Activated CD4-positive, alpha-beta memory T cell treated with anti-CD3 and anti-CD28 coated beads, Interleukin-2, amount 10 ng/mL, durations not matched to agents 7 days and 5 days (primary cell): ENCODE measurements at places on chromosomes 4 and X. TPM values are rescaled to one million over a fixed set of nuclear protein-coding genes. Genes with fewer than 3 reads are reported as not detected.

- H3K27ac ChIP-seq = no peak overlapping the region
- peaks cover 2% of the 10 kb centered on the region for H3K27me3 ChIP-seq
- peaks cover 1% of the 10 kb centered on the region for H3K4me1 ChIP-seq
- H3K4me3 ChIP-seq = no peak overlapping the region
- DNase-seq = no peak
These were observed 123.9 kb downstream of the GC start for GRCh38 chr4:71659979-71660378.

The CACNA1F gene
- 0.93 TPM for total RNA-seq

The SLIT2 gene
- total RNA-seq = not detected

The TMEM271 gene
- total RNA-seq = not detected

The ADGRG2 gene
- not detected for total RNA-seq

The GPC3 gene
- 0.13 TPM for total RNA-seq

GRCh38 chr4:157010630-157011029 lies 39.0 kb upstream of the PDGFC start:
- no peak overlapping the region for H3K27ac ChIP-seq
- H3K36me3 ChIP-seq = no peaks in the 10 kb centered on the region
- no peaks in the 10 kb centered on the region for H3K27me3 ChIP-seq
- H3K4me3 ChIP-seq = no peak overlapping the region
- H3K4me1 ChIP-seq = no peaks in the 10 kb centered on the region

The ARHGAP6 gene
- total RNA-seq = not detected

DNA sequence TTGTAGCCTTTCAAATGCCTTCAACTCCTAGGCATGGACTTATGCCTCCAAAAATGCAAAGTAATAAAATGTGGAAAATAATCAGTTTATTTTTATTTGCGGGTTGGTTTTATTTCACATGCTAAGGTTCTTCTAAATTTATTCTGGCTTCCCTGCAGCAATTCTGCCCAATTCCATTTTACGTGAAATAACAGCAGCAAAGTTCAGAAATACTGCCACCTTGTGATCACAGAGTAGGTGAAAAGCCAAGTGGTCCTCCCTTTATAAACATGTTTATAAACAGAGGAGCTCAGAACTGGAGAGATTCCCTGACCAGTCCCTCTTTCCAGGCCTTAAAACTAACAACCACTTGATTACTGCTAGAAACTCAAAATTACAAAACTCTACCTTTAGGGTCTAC lies 14.7 kb upstream of the DCHS2 start:
- peaks cover 34% of the 10 kb centered on the region for H3K27me3 ChIP-seq
- H3K4me1 ChIP-seq = no peaks in the 10 kb centered on the region
- DNase-seq = no peak
- H3K27ac ChIP-seq = no peak overlapping the region

DNA sequence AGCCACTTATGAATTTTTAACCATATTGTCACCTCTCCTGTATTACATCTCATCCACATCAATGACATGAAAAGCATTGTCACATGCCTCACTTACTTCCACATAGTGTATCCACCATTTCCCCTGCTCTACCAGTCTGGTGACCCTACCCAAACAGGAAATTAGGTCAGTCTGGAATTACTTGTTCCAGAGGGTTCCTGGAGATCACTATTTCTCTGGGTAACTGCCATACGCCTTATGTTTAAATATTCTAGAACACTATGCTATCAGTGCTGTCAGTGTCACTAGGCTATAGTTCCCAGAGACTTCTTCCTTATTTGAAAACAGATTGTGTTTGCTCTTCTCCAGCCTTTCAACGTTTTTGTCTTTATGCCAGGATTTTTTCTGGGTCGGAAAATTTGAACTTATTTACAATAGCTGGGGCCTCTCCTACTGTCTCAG lies 15.0 kb downstream of the SRPX2 start:
- no peaks in the 10 kb centered on the region for H3K4me1 ChIP-seq
- no peaks in the 10 kb centered on the region for H3K27me3 ChIP-seq
- no peaks in the 10 kb centered on the region for H3K36me3 ChIP-seq
- H3K4me3 ChIP-seq = no peak overlapping the region

The ESX1 gene
- not detected for total RNA-seq

The USP51 gene
- total RNA-seq = 0.78 TPM

The MSL3 gene
- 59.6 TPM for total RNA-seq

- H3K4me1 ChIP-seq = peaks cover 2% of the 10 kb centered on the region
- no peak overlapping the region for H3K4me3 ChIP-seq
- no peaks in the 10 kb centered on the region for H3K36me3 ChIP-seq
- H3K27me3 ChIP-seq = no peaks in the 10 kb centered on the region
- no peak for DNase-seq
These were observed 143.9 kb downstream of the GLRA2 start for GRCh38 chrX:14673236-14673635.

- DNase-seq = no peak
- H3K4me1 ChIP-seq = no peaks in the 10 kb centered on the region
- no peak overlapping the region for H3K27ac ChIP-seq
These were observed 63.3 kb upstream of the PRPS1 start for GRCh38 chrX:107565015-107565414.

- DNase-seq = no peak
- H3K27ac ChIP-seq = no peak overlapping the region
- H3K36me3 ChIP-seq = no peaks in the 10 kb centered on the region
- peaks cover 13% of the 10 kb centered on the region for H3K4me1 ChIP-seq
These were observed 17.7 kb downstream of the IL21 start for GRCh38 chr4:122603156-122603574.

- no peak overlapping the region for H3K4me3 ChIP-seq
- H3K4me1 ChIP-seq = peaks cover 2% of the 10 kb centered on the region
- no peaks in the 10 kb centered on the region for H3K36me3 ChIP-seq
- no peak overlapping the region for H3K27ac ChIP-seq
These were observed 6.1 kb upstream of the BOD1L1 start for GRCh38 chr4:13633671-13634070.

The UGT2A1 gene
- total RNA-seq = not detected

- no peaks in the 10 kb centered on the region for H3K4me1 ChIP-seq
- no peaks in the 10 kb centered on the region for H3K36me3 ChIP-seq
- H3K27ac ChIP-seq = no peak overlapping the region
- DNase-seq = no peak
- H3K27me3 ChIP-seq = peaks cover 10% of the 10 kb centered on the region
These were observed 63.7 kb downstream of the COL25A1 start for GRCh38 chr4:109238746-109239145.

The GPR173 gene
- not detected for total RNA-seq

- no peak overlapping the region for H3K4me3 ChIP-seq
- DNase-seq = no peak
- H3K27ac ChIP-seq = no peak overlapping the region
- H3K4me1 ChIP-seq = peaks cover 43% of the 10 kb centered on the region
- peaks cover 4% of the 10 kb centered on the region for H3K27me3 ChIP-seq
- peaks cover 29% of the 10 kb centered on the region for H3K36me3 ChIP-seq
These were observed 50.0 kb downstream of the CCNI start for GRCh38 chr4:77025643-77026321.

- no peak for DNase-seq
- no peak overlapping the region for H3K27ac ChIP-seq
- H3K4me3 ChIP-seq = no peak overlapping the region
- no peaks in the 10 kb centered on the region for H3K4me1 ChIP-seq
- H3K36me3 ChIP-seq = no peaks in the 10 kb centered on the region
These were observed 9.6 kb downstream of the BMP15 start for GRCh38 chrX:50920132-50920531.

The UGT8 gene
- total RNA-seq = 0.25 TPM

DNA sequence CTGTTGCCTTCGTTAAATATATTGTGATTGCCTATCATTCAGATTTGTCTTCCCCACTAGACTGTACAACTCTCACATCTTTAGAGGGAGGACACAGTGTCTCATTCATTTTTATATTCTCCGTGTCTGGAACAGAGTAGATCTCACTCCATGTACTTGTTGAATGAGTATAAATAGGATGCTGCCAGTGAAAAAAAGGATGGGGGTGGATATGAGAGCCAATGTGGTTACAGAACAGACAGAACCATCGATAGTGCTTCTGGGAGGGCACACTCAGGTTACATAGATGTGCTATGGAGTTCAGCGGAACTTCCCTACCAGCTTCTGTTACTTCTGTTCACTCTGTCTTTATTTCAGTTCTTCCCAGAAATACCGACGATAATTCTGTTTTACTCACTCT lies 66.9 kb downstream of the SH2D1A start:
- no peaks in the 10 kb centered on the region for H3K27me3 ChIP-seq
- no peak overlapping the region for H3K4me3 ChIP-seq
- H3K27ac ChIP-seq = no peak overlapping the region
- DNase-seq = no peak

GRCh38 chrX:23332101-23332887 lies 2.4 kb upstream of the PTCHD1 start:
- H3K4me1 ChIP-seq = peaks cover 4% of the 10 kb centered on the region
- peaks cover 43% of the 10 kb centered on the region for H3K27me3 ChIP-seq
- no peaks in the 10 kb centered on the region for H3K36me3 ChIP-seq
- DNase-seq = no peak
- H3K4me3 ChIP-seq = no peak overlapping the region

The DRD5 gene
- not detected for total RNA-seq

The CLGN gene
- 0.25 TPM for total RNA-seq

The TCP11X2 gene
- total RNA-seq = not detected

The ZDHHC9 gene
- total RNA-seq = 7.5 TPM

The TRIM60 gene
- not detected for total RNA-seq

The VCX3A gene
- not detected for total RNA-seq

- H3K4me3 ChIP-seq = no peak overlapping the region
- H3K36me3 ChIP-seq = peaks cover 30% of the 10 kb centered on the region
- peaks cover 60% of the 10 kb centered on the region for H3K4me1 ChIP-seq
- H3K27ac ChIP-seq = peak overlapping the region; percentile 61
- no peaks in the 10 kb centered on the region for H3K27me3 ChIP-seq
- no peak for DNase-seq
These were observed 58.1 kb downstream of the FNIP2 start for GRCh38 chr4:158826882-158827281.

The DCTD gene
- total RNA-seq = 72.9 TPM

GRCh38 chr4:160175064-160175643 lies 1072.3 kb downstream of the RAPGEF2 start:
- H3K4me1 ChIP-seq = no peaks in the 10 kb centered on the region
- no peaks in the 10 kb centered on the region for H3K36me3 ChIP-seq
- H3K27ac ChIP-seq = no peak overlapping the region
- DNase-seq = no peak
- H3K27me3 ChIP-seq = no peaks in the 10 kb centered on the region

DNA sequence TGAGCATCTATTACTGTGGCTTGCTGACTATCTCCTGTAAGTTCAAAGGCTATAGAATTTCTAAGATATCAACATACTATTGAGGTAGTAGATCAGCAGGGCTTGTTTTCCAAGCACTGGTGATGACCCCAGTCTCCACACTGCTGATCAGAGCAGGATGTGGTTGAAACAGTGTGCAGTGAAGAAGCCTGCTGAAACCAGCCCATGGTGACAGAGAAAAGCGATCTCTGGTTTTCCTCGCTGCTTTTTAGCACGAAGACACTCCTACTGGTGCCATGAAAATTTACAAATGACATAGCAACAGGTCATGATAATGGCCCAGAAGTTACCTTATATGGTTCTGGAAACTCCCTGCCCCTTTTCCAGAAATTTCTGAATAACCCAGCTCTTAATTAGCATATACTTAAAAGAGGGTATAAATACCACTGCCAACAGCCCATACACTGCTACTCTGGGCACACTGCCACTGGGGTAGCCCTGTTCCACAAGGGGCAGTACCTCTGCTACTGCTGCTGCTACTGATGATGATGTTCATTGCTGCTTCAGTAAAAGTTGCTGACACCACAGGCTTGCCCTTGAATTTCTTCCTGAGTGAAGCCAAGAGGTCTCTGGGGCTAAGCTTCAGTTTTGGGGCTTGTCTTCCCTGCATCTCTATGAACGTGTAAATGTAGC lies 1689.5 kb upstream of the PCDH10 start:
- H3K27me3 ChIP-seq = no peaks in the 10 kb centered on the region
- H3K4me1 ChIP-seq = no peaks in the 10 kb centered on the region
- no peak overlapping the region for H3K27ac ChIP-seq
- no peak overlapping the region for H3K4me3 ChIP-seq
- no peak for DNase-seq
- H3K36me3 ChIP-seq = no peaks in the 10 kb centered on the region

The AR gene
- 0.45 TPM for total RNA-seq

The HDX gene
- 1.2 TPM for total RNA-seq

GRCh38 chr4:121734571-121734970 lies 30.4 kb downstream of the SMIM43 start:
- no peaks in the 10 kb centered on the region for H3K36me3 ChIP-seq
- no peak overlapping the region for H3K4me3 ChIP-seq
- peaks cover 6% of the 10 kb centered on the region for H3K27me3 ChIP-seq

- no peaks in the 10 kb centered on the region for H3K36me3 ChIP-seq
- H3K4me3 ChIP-seq = no peak overlapping the region
- no peak for DNase-seq
These were observed 106.2 kb downstream of the MAML3 start for GRCh38 chr4:140047786-140048185.

- no peak for DNase-seq
- no peak overlapping the region for H3K4me3 ChIP-seq
- no peaks in the 10 kb centered on the region for H3K36me3 ChIP-seq
- H3K27me3 ChIP-seq = peaks cover 12% of the 10 kb centered on the region
- no peak overlapping the region for H3K27ac ChIP-seq
- peaks cover 9% of the 10 kb centered on the region for H3K4me1 ChIP-seq
These were observed 1.0 kb downstream of the ARMCX1 start for GRCh38 chrX:101551380-101551767.

DNA sequence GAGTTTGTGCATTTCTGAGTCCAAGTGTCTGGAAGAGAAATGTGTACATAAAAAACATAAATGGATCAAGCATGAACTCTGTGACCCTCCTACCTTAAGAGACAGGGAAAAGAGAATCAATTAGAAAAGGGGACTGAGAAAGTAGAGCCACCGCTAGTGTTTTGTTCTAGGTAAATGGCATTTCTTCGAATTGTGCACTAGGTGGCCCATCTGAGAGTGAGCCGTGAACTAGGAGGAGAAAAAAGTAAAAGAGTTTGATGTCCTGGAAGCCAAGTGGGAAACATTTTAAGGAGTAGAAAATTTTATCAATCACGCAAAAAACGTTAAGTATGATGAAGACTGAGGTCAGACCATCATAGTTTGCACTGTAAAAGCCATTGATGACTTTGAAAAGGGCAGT lies 55.1 kb downstream of the NAF1 start:
- no peaks in the 10 kb centered on the region for H3K27me3 ChIP-seq
- H3K27ac ChIP-seq = no peak overlapping the region
- peaks cover 3% of the 10 kb centered on the region for H3K36me3 ChIP-seq
- DNase-seq = no peak

GRCh38 chr4:70277121-70277520 lies 34.7 kb downstream of the CSN3 start:
- no peaks in the 10 kb centered on the region for H3K36me3 ChIP-seq
- no peaks in the 10 kb centered on the region for H3K4me1 ChIP-seq
- no peak overlapping the region for H3K4me3 ChIP-seq
- H3K27ac ChIP-seq = no peak overlapping the region
- DNase-seq = no peak

DNA sequence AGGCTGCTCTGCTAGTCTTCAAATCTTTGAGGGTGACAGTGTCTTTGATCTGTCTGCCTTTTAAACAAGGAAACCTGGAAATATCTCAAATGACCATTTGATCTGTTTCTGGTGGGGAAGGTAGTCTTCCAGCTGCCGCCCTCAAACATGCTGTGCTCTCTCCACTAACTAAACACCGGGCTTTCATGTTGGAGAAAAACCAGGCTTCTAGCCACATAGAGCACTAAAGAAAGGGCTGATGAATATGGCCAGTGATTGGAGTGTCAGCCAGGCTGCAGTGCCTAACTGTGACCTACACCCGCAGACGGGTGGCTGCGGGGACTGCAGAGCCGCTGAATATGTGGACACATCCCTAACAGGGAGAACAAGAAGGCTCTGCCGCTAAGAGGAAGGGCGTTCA lies 85.9 kb downstream of the UNC5C start:
- H3K27me3 ChIP-seq = no peaks in the 10 kb centered on the region
- no peak overlapping the region for H3K4me3 ChIP-seq
- no peaks in the 10 kb centered on the region for H3K36me3 ChIP-seq
- H3K4me1 ChIP-seq = no peaks in the 10 kb centered on the region
